ENCODE measurements at places on chromosomes 7 and 10.

- no peak for DNase-seq
Measured at GRCh38 chr7:51013861-51014511, 231.3 kb upstream of the GRB10 start.

- DNase-seq: no peak
Measured at GRCh38 chr7:41771717-41772116, 68.8 kb upstream of the INHBA start.

DNA sequence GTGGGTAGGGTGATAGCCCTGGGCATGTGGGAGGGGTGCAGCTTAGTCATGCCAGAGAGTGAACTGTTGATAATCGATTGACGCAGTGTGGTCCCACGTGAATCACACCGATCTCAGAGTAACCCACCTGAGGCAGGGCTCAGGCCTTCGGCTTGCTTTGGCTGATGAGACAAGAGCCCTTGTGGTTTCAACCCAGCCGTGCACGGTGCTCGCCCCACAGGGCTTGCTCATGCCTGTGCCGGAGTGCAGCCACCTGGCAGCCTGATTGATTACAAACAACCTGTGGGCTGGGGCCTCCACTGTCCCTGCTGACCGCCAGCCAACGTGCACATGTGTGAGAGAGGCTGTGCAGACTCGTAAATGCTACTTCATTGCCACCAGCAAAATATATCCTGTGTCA, 144.9 kb upstream of the ADARB2 start:
- DNase-seq: no peak

GRCh38 chr7:155597753-155598140, 46.7 kb upstream of the RBM33 start:
- DNase-seq: no peak

- no peak for DNase-seq
Measured at GRCh38 chr10:132506711-132507408, 30.7 kb upstream of the INPP5A start.

GRCh38 chr7:102129636-102130370, 156.9 kb upstream of the SH2B2 start:
- DNase-seq: no peak

DNA sequence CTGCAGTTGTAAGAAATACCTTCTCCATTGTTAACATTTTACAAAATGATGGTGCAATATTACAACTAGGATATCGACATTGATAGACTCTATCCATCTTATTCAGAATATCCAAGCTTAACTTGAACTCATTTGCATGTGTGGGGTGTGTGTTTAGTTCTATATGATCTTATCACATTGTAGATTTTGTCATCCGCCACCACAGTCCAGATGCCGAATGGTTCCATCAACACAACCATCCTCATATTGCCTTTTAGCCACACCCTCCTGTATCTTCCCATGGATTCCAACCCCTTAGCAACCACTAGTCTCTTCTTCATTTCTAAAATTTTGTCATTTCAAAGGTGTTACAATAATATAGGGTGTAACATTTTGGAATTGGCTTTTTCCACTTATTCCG, 452.9 kb upstream of the AKR1E2 start:
- no peak for DNase-seq

DNA sequence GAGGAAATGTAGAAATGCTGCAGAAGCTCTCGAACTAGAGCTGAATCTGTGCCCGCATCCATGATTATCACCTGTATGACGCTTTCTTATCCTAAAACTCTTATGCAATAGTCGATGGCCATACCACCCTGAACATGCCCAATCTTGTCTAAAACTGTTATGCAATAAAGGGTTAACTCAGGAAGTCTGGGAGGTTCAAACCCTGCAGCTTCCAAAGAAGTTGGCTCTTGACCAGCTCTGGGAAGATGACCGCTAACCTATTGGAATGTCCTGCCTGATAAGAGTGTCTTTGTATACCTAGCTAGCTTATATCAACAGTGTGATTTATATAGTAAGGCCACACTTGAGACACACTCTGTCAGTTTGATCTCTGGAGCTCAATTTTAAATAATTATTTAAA, 3.4 kb upstream of the C10orf88 start:
- DNase-seq: no peak

- DNase-seq: no peak
Measured at GRCh38 chr7:10483671-10484070, 490.0 kb upstream of the PHF14 start.

DNA sequence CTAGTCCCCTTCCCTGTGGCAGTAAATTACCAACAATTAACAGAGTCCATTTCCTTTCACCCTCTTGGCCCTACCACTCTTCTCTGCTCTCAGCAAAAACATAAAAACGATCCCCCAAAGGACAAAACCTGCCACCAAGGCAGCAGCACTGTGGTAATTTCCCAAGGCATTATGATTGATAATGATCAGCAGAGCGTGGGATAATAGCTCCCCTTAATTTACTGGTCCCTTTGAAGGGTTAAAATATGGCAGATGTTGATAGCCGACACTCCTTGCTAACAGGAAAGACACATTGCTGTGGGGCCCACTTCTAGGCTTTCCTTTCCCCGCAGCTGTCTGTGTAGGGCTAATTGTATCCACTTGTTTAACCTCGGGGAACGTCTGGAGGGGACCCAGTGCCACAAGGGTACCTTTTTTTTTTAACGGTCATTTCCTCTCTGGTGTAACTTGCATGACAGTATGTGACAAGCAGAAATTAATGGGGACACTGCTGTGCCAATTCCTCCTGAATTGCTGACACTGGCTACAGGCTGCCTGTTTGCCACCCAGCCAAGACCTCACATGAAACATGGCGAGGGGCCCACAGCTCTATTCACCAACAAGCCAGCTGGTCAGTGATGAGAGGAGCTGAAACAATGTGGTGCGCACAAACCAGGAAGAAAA, 81.3 kb downstream of the CDK6 start:
- no peak for DNase-seq

DNA sequence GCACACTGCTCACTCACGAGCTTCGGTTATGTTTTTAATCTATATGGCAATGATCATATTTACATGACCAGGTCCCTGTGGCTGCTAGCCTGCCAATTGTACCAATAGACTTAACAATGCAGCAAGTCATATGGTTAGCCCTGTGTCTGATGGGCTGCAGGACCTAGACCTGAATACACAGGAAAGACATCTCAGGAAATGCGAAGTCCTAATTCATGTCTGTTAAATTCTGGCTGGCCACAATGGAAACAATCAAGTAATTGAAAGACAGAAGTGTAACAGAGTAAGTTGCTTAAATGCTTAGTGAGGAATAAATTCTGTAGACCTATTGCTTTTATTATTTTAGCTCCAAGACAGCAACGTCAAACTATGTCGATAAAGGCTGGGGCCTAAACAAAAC, 112.4 kb upstream of the FZD8 start:
- no peak for DNase-seq

DNA sequence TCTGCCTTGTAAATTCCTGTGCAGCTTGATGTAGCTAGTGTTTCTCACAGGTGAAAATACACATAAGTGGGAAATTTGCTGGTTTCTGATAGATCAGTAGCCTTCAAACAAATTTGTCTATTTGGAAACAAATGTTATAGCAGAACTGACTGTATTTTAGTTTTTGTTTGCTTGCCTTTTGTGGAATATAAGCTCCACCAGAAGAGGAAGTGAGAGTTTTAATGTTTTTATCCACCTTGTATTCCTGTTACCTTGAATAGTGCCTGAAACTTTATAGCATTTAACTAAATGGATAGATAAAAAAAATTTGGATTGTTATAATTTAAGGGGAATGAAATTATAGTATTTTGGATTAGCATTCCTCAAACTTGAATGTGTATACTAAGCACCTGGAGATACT, 9.8 kb downstream of the WAC start:
- no peak for DNase-seq

DNA sequence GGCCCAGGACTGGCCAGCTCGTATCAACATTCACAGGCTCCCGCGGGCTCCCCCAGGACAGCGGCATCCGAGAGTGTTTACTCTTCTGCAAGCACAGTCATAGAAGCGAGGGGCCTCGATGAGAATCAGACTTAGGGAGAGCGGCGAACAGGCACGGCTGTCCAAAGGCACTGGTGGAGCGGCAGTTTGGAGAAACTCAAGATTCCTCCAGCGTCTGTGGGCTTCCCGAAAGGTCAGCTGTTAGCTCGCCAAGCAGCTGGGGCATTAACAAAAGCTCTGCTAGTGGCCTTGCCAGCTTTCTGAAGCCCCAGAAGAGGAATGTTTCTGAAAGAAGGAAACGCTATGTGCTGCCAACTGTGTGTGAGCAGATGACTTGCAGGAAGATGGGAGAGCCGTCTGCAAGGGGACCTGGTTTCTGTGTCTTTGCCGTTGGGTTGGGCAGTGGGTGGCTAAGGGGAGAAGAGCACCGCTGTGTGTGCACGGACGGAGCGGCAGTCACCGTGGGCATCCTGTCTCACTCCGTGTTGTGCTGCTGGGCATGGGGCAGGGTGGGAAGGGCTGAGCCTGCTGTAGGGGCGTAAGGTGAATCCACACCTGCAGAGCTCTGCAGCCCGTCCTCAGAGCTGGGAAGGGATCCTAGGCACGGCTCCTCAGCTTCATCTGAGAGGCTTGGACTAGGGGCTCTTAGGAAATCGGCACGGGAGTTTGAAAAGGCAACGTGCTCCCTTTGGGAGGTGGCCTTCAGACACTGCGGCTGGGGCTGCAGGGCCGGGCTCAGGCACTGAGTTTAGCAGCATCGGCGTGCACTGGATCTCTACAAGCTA, 42.1 kb downstream of the AMZ1 start:
- DNase-seq: no peak

DNA sequence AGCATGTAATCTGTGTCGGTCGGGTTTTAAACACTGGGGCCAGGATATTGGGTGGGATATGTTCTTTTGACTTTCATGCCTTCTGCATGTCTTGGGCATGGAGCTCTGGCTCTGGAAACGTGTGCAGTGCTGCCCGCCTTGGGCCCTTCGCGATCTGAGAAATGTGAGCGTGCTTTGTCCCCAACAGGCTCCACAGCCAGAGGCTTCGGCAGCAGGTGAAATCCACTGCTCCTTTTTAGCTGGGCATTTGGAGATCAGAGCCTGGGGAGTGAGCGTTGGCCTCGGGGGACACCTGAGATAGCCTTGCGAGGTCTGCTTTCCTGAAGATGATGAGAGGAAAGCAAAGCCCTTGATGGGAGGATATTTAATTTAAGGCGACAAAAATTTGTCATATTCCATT, 137.8 kb downstream of the ACTR3B start:
- no peak for DNase-seq

- DNase-seq: no peak
Measured at GRCh38 chr10:94180576-94180975, 182.2 kb downstream of the NOC3L start.

GRCh38 chr7:158075633-158076001, 512.0 kb downstream of the PTPRN2 start:
- DNase-seq: no peak

- DNase-seq: no peak
Measured at GRCh38 chr7:141660259-141660658, 41.7 kb downstream of the DENND11 start.

DNA sequence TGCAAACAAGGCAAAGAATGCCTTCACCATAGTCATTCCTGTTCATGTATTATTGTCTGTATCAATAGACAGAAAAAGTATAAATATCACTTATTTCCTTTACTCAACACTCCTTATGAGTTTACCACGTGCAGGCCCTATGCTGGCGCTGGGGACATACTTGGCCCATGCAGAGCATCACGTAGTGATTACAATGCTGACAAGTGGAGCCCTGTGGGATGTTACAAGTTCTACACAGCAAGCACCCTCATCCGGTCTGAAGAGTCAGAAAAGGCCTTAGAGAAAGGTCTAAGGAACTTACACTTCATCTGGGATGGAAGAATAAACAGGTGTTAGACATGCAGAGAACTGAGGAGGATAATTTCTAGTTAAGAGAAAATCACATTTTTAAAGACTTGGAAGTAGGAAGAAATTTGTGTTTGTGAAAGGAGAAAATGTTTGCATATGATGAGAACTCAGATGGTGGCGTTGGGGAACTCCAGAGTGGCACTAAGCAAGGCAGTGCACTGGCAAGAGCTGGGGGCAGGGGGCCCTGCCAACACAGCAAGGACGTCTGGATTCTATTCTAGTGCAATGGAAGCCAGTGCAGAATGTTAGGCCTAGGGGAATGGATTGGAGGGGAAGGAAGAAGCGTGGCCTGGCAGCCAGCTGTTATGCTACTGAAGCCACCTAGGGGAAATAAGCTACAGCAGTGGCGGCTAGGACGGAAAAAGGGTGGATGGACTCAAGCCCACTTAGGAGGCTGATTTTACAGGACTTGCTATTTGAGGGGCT, 116.2 kb downstream of the ELMO1 start:
- no peak for DNase-seq

- DNase-seq: no peak
Measured at GRCh38 chr10:84783386-84783785, 455.0 kb downstream of the CCSER2 start.

DNA sequence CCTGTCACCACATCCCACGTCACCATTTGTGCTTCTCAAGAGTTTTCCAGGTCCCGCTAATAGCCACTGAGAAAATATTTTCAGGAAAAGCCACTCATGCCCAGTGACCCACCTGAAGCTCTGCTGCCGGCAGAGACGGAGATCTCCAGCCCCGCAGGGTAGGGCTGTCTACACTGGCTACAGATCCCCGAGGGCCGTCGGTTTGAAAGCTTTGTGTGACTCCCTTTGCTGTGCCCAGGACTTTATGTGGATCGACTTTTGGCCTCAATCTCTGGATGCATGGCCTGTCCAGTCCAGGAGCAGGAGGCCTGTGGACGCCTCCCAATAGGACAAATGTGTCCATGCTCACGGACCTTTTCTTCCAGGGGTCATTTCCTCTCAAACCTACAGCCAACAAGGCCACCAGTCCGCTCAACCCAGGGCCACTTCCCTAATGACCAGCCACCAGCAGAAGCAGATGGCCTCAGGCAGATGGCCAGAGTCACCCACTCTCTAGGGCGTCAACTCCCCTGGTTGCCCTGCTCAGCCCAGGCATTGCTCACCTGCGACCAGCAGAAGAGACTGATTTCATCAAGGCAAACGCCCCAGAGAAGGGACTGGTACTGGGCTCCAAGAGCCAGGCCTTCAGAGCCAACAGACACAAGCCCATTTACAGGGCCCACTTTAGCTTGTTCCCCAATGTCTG, 76.4 kb downstream of the OAT start:
- no peak for DNase-seq

DNA sequence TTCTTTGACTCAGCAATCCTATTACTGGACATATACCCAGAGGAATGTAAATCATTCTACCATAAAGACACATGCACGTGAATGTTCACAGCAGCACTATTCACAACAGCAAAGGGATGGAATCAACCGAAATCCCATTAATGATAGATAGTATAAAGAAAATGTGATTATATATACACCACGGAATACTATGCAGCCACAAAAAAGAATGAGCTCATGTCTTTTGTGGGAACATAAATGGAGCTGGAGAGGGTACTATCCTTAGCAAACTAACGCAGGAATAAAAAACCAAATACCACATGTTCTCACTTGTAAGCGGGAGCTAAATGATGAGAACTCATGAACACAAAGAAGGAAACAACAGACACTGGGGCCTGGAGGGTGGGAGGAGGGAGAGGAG, 201.9 kb downstream of the DNAJC1 start:
- DNase-seq: no peak
